Dermis blood vessel endothelial cell (primary cell): ENCODE measurements at places on chromosomes 4 and X. TPM values are rescaled to one million over a fixed set of nuclear protein-coding genes. Genes with fewer than 3 reads are reported as not detected.

The AFF2 gene
- under 0.01 TPM in 1 of 2 replicates, not detected in the other for total RNA-seq

The RNF175 gene
- 0.37 TPM in 1 of 2 replicates, not detected in the other for total RNA-seq

The KIF4A gene
- 7.7 and 29.6 TPM in 2 replicates for total RNA-seq

The EXOC1L gene
- total RNA-seq, result not detected in 2 replicates

The OTUD5 gene
- 29.4 and 38.2 TPM in 2 replicates for total RNA-seq

The AREG gene
- 0.19 and 0.34 TPM in 2 replicates for total RNA-seq

The SHISA3 gene
- total RNA-seq, result 2.0 and 2.7 TPM in 2 replicates

The PRRG3 gene
- total RNA-seq, result not detected in 2 replicates

The FAM184B gene
- total RNA-seq, result not detected in 2 replicates

The MAOA gene
- total RNA-seq, result 149 and 161 TPM in 2 replicates

The ZNF157 gene
- total RNA-seq, result 0.17 TPM in 1 of 2 replicates, not detected in the other

The UGT2A1 gene
- under 0.01 and 0.05 TPM in 2 replicates for total RNA-seq

The XKRX gene
- 0.05 and 0.17 TPM in 2 replicates for total RNA-seq
